ENCODE measurements at places on chromosomes 5 and 9.

- DNase-seq, result no peak
These were observed 440.0 kb upstream of the WWC1 start for GRCh38 chr5:167851416-167851815.

DNA sequence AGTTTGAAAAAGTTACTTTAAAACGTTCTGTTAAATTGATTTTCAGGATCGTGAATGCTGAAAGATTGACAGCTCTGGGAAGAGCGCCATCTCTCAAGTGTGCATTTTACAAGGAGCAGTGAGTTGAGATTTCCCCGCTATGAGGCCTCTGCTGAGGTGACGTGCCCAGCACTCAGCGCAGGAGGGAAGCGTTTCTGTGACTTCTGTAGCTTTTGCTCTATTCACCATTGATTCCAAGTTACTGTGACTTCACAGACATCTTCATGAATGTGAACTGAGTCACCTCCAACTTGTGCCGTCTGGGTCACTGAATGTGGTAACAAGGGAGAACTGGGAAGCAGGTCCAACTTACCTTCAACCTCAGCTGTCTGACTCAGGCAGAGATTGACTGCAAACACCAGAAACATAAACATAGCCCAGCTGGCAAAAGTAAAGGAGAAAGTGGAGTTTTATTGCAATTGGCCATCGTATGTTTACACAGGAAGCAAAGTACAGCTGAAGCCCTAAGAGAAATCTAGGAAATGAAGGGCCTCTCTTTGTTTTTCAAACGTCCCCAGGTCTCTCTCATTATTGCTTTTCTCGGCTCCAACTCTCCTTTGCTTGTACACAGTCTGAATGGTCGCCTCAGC lies 428.8 kb upstream of the CLINT1 start:
- no peak for DNase-seq

DNA sequence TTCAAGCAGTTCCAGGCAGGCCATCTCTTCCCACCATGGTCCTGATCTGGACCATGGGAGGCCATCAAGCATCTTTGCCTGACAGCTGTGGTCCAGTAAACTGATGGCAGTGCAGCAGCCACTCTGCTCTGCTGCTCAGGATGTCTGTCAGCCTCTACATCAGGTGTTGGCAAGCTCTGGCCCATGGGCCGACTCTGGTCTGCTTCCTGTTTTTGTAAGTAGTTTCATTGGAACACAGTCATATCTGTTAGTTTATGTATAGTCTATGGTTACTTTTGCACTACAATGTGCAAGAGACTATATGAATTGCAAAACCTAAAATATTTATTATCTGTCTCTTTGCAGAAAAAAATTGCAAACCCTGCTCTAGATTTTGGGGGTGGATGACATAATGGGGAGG lies 225.0 kb downstream of the KCTD16 start:
- DNase-seq, result no peak

DNA sequence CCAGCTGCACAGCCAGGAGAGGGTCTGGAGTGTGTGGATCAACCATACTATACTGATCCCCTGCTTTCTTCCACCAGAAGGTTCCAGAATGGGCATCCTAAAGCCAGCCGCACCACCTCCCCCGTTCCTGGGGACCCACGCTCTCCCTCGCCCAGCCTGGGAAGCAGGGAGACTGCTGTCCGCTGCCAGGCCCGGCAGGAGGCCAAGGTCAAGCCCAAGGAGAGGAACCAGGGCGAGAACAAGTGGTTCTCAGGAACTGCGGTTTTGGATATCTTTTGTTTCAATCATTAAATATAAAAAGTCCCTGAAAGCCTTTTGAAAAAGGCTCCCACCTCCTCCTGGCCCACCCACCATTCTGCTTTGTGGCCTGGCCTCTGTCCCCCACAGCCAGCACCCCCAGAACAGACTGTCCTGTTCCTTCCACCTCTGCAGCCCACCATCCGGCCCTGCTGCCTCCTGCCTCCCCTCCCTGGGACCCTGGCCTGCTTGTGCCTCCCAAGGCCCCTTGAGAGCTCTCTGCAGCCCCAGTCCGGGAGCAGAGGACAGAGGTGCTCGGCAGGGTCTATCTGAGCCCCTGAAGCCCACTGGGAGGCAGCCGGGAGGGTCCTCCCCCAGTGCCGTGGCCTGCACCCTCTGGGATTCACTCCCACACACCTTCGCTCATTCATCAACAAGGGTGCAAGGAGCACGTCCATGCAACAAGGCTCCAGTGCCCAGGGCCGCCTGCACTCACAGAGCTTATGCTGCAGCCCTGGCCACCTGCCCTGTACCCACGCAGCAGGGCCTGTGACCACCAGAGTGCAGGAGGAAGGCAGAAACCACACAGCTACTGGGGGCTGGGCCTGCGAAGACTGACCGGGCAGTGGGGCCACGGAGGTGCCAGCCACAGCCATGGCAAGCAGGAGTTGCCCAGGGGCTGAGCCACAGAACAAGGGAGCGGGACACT lies 614 bp upstream of the LCN6 start:
- no peak for DNase-seq

DNA sequence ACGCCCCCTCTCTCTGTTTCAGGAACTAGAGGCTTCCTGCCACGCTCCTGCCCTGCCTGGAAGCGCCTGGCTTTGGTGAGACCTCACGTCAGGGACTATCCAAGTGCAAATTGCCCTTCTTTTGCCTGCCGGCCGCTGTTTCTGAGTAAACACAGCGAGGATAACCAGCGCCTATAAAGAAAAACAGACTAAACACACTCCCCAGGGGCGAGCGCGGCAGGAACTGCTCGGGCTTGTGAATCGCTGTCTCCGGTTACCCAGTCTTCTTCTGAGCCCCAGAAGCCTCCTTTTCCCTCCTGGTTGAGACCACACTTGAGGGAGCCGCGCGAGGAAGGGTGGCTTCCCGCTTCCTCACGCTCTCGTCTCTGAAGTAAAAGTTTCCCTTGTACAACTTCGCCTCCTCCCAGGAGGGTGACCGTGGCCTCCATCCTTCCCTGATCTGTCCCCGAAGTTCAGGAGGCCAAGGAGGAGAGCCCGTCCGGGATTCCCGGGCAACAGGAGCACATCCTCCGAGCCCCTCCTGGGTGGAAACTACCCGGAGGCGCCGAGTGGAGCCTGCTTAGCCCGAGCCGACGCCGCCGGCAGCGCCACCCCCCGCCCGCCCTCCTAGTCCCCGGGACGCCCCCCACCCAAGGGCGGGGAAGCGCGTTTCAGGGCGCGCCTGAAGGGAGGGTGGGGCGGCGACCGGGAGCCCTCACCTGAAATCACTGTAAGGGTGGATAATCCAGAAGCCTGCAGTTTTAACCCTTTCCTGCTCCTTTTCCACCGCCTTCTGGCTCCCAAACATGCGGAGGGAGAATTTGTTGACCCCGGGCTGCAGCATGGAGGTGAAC lies 993 bp downstream of the HCN1 start:
- DNase-seq, result no peak

GRCh38 chr9:125650271-125650737 lies 56.7 kb downstream of the MAPKAP1 start:
- DNase-seq, result no peak

GRCh38 chr5:132011622-132012343 lies at the start of gene ACSL6:
Gene ACSL6, minus strand, starts transcription at chr5:132011658. Its CDS starts 105 bp downstream, at chr5:132011553.
- DNase-seq, result peak; percentile 43

DNA sequence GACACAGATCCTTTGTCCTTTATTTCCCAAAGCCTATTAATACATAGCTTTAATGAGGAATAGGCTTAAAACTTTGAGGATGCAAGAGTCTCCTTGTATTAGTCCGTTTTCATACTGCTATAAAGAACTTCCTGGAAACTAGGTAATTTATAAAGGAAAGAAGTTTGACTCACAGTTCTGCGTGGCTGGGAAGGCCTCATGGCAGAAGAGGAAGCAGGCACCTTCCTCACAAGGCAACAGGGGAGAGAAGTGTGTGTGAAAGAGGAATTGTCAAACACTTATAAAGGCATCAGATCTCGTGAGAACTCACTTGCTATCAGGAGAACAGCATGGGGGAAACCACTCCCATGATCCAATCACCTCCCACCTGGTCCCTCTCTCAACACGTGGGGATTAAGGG lies 5.4 kb upstream of the CLK4 start:
- DNase-seq, result no peak

DNA sequence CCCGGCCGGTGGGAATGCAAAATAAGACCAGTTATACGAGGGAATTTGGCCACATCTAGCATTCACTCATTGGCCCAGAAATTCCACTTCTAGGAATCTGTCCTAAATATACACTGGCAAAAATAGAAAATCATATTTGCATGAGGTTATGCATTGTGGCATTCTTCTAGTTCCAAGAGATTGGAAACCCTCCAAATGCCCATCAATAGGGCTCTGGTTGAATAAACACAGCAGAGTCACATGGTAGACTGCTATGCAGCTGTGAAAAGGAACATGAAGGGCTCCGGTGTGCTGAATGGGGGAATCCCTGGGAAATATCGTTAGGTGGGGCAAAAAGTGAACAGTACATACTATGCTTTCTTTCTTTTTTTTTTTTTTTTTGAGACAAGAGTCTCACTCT lies 36.8 kb downstream of the PTGES start:
- DNase-seq, result no peak

GRCh38 chr9:115997923-115998322 lies 155.7 kb upstream of the PAPPA start:
- no peak for DNase-seq

- DNase-seq, result no peak
These were observed 230.1 kb downstream of the PBX3 start for GRCh38 chr9:125977223-125977622.

GRCh38 chr5:133159543-133159942 lies 107.7 kb downstream of the HSPA4 start:
- no peak for DNase-seq

GRCh38 chr5:68494771-68495170 lies 279.2 kb downstream of the PIK3R1 start:
- no peak for DNase-seq

DNA sequence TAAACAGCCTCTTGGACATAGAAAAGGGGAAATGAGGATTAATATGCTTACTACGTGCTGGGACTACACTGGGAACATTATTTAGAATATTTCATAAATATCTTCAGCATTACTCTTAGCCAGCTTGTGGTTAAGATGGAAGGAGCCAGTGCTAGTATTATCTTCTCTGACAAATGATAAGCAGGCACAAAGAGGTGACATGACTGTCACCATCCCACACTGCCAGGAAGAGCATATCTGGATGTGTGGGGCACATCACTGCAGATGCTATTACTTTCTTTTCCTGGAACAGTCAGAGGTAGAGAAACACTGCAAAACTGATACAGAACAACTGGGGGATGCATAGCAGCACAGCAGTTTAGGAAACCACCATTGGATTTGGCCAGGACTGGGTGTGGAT lies 281.0 kb upstream of the TNC start:
- no peak for DNase-seq

- DNase-seq, result no peak
These were observed 57.5 kb downstream of the TEX10 start for GRCh38 chr9:100295240-100295639.

DNA sequence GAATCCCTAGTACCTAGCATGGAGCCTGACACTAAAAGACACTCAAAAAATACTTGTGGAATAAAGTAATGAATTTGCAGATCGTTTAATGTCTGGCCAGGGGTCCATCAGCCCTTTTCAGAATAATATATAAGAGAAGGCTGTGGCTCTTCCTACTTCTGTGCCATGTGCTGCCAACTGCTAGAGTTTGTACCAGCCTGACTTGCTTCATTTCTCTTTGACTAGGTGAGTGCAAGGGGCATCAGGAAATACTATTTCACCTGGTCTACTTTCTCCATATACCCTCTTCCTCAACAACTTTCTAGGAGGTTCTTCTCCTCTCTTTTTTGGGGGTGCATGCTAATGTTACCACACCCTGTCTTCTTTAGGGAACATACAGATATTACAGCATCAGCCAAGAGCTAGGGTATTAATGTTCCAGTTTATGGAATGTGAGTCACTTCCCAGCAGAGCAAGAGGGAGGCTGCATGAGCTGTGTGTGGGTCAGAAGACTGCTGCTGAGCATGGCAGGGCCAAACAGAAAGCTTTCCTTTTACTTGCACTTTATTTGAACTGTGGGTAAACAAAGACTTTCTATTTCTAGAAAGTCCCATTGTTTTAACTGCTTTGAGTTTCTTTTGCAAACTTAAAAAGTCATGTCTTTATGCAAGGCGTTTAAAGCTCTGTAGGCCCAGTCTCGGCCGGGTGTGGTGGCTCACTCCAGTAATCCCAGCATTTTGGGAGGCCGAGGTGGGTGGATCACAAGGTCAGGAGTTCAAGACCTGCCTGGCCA lies 158.9 kb downstream of the ADAMTSL1 start:
- no peak for DNase-seq

DNA sequence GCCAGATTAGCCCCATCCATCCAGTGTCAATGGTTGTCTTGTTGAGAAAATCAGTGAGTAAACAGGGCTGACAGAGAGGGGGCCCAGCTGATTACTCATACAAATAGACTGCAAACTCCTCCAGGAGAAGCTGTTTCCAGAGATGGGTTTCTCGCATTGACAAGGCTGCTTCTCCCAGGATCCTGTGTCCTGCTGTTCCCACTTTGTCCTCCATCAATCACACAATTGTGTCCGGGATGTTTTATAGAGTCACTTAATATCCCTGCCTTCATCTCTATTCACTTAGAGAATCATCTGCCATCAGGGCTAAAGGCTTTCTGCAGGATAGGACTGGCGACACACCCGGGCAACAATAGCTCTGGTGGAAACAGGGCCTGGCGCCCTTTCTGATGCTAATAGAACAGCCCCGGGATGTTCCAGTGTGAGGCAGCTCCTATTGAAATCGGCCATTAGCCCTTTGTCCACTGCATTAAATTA lies 71.7 kb upstream of the TBCA start:
- no peak for DNase-seq

- DNase-seq, result no peak
These were observed 91.4 kb upstream of the RANBP6 start for GRCh38 chr9:6106711-6107339.

GRCh38 chr9:137956039-137956438 lies 78.5 kb downstream of the CACNA1B start:
- no peak for DNase-seq

GRCh38 chr9:33184963-33185362 lies 17.8 kb upstream of the B4GALT1 start:
- DNase-seq, result no peak

DNA sequence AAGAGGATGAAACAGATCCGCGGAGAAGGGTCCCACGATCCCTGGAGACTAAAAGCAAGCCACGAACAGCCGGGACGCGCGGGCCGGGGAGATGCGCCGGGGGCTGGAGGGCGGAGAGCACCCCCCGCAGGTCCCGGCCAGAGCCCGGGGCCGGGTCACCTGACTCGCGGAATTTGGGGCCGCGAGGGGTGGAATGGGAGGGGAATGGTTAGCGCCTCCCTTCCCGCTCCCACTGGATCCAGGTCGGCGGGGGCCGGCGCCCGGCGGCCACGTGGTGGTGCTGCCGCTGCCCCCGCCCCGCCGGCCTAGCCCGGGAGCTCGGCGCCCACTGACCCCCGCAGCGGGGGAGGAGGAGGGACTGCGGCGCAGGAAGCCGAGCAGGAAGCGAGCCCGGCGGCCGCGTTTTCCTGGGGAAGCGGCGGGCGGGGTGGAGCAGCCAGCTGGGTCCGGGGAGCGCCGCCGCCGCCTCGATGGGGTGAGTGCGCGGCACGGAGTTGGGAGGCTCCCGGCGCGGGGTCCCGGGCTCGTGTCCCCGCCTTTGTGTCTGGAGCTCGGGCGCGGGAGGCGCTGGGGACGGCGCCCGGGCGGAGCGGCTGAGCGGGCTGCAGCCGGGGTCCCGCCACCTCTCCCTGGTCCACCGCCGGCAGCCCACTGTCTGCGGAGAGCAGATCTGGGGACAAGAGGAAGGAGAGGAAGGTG lies at the start of gene RAI14:
Gene RAI14, plus strand, starts transcription at position 328 of the 699 bp plus-strand sequence. CDS start 30,592 bp downstream, outside the sequence.
- no peak for DNase-seq

Measured in activated effector memory CD4-positive, alpha-beta T cell treated with Interleukin-2 at 50 U/mL for 16 hours (primary cell).